ENCODE measurements at places on chromosomes 4 and X.

GRCh38 chrX:48971249-48972219, at the start of gene KCND1:
KCND1 (minus strand) TSS chrX:48971844; CDS start chrX:48970271, 1,573 bp downstream.
- DNase-seq = no peak

- DNase-seq = no peak
Measured at GRCh38 chrX:3244955-3245354, 101.5 kb downstream of the MXRA5 start.

DNA sequence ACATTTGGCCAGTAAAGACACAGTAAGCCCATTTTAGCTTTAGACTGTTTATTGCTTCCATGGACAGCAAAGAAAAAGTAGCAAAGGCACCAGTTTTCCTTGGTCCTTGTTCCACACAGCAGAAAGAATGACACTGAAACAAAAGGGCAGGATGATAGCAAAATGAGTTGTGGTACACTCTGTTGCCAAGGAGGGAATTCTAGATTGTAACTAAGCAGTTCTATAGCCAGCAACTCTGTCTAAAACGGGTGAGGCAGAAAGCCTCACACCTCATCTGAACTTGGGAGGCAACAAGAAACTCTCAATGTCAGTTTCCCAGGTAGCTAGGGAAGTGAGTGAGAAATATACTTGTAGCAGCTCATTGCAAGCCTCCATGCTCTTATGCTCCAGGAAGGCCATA, 39.2 kb downstream of the BBS12 start:
- DNase-seq = no peak

DNA sequence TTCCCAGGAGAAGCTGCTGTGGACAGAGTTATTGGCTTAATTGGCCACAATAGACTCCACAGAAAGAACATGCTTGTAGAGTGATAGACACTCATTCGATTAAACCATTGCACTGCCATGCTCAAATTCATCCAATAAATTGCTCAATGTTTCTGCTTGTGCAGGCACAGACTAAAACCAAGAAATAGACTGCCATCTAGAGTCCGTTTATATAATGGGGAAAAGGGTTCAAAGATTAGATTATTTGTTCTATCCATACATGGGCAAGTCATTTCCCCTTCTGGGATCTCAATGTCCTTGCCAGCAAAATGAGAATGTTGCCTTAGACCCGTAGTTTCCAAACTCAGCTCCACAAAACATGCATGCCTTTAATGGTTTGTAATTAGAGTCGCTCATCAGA, 8.7 kb downstream of the SMIM10 start:
- DNase-seq = no peak

Data from iPS DF 19.7 (cell line).